Stimulated activated CD8-positive, alpha-beta memory T cell treated with anti-CD3 and anti-CD28 coated beads, Interleukin-7, amount 100 ng/mL, for 48 hours (primary cell): ENCODE measurements at places on chromosomes 11 and 22.

DNA sequence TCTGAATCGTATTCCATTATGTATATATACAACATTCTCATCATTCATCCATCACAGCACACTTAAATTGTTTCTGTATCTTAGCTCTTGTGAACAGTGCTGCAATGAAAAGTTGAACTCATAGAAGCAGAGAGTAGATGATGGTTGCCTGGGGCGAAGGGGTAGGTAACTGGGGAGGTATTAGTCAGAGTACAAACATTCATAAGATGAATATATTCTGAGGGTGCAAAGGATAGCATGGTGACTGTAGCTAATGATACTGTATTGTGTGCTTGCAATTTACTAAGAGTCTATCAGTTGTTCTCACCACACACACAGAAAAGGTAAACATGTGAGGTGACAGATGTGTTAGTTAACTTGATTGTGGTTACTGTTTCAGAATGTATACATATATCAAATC is 12.6 kb upstream of the RFPL2 start:
- DNase-seq: no peak

GRCh38 chr11:47864901-47865300 is 16.8 kb upstream of the NUP160 start:
- no peak for DNase-seq

DNA sequence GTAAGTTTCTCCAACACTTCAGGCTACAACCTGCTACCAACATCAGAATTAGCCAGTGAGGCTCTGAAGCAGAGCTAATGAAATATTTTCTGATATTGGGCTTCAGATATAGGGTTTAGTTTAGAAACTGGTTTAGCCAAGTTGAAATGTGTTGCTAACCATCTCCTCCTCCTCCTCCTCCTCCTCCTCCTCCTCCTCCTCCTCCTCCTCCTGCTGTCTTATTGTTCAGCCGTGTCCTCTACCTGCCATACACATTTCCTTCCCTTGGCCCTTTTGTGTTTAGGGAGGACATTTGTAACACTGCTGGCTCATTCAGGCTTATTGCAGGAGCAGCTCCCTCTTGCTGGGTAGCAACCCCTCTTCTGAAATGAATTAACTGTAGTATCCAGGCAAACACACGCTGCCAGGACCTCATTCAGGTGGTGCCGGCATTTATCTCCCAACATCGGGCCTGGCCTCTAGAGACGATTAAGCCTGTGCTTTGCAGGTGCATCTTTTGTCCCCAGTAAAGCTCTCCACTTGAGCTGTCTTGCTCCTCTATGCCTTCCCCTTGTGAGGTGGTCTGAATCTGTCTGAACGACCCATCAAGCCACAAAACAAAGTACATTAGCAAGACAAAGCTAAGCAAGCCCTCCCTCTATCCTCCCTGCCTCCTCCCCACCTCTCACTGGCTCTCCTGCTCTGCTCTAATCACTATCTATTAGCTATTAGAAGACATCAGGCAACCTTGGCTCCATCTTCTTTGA is 82.9 kb downstream of the KCNJ1 start:
- no peak for DNase-seq

- no peak for DNase-seq
Observed at GRCh38 chr22:39136317-39136716, 16.2 kb downstream of the CBX7 start.

DNA sequence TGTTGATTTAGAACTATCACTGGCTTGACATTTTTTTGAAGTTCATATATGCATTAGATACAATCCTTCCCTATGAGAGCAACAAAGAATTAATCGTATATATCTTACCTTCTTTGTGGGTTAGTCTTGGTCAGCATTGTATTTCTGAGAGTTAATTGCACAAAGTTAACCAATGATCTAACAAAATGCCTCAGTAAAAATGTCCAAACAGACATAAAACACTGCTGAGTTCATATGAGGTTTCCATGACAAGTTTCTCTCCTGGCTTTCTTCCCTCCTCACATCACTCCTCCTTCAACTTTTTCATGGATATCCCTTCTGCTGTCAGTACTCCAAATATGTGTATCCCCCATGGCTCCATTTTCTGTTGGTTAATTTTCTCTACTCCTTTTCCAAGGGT is 9.0 kb downstream of the MAP6 start:
- no peak for DNase-seq

DNA sequence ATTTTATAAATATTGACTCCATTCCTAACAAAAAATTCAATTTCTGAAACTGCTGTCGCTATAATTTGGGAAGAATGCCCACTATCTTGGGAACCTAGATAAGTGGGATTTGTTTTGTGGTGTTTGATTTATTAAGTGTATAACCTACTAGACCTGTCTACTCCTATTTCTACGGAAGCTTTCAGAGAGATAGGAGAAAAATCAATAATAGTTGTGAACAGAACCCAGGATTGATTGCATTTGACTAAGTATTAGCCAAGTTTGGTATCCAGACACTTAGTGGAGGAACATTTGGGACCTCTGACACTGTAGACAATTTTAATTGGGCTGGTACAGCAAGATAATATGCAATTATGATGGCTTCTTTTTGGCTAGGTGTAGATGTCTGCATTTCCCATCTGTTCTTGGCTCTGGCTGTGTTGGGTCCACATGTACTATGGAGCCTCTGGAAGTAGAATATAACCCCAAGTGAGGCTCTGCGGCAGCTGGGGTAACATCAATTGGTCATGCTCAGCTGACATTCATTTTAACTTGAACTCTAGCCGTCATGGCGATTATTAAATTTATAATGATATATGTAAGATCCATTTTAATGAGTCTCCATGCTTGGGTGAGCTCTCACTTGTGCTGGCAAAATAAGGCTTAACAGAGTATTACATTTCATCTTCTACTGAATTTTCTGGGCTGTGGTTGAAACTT is 111.5 kb upstream of the E2F8 start:
- DNase-seq: no peak

DNA sequence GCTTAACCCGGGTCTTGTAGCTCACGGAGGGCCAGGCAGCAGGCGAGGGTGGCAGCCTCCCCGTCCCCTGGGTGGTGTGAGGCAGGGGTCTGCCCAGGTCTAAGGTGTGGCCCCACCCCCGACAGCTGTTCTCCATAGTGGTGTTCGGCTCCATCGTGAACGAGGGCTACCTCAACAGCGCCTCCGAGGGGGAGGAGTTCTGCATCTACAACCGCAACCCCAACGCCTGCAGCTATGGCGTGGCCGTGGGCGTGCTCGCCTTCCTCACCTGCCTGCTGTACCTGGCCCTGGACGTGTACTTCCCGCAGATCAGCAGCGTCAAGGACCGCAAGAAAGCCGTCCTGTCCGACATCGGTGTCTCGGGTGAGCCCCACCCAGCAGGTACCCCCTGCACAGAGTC is 24.4 kb downstream of the SYNGR1 start:
- DNase-seq: no peak

DNA sequence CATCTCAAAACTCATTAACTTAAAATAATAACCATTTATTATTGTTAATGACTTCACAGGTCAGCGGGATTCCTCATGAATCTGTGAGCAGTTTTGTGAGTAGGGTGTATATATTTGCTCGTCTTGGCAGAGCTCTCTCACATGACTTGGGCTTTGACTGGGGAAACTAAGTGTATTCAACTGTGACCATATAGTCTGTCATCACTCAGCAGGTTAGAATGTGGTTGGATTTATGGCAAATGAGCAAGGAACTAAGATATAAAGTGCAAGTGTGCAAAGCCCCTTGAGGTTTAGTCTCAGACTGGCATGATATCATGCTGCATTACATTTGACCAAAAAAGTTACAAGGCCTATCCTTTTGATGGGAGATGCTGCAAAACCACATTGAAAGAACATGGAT is 254.8 kb downstream of the CNTN5 start:
- DNase-seq: no peak

DNA sequence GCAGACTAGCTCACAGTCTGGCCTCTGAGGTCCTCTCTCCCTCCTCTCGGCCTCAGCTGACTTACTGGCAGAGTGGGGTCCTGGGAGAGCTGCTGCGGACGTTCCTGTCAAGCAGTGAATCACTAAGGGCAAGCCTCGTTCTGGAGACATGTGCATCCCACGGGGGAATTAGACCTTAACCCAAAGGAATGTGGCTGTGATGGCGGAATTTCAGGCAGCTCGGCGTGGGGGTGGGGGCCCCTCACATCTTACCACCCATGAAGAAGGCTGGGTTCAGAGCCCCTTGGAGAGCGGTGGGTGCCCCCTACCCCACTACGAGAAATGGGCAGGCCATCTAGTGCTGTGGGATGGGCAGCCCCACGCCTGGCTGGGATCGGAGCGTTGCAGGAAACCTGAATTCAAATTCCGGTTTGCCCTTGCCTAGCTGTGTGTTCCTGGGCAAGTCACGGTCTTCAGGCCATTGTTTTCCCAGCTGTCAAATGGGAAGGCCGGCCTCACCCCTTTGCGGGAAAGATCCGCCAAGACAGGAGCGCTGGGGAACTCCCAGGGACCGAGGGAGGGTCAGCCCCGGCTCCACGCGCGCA is 554 bp downstream of the LRRC32 start:
- DNase-seq: no peak

DNA sequence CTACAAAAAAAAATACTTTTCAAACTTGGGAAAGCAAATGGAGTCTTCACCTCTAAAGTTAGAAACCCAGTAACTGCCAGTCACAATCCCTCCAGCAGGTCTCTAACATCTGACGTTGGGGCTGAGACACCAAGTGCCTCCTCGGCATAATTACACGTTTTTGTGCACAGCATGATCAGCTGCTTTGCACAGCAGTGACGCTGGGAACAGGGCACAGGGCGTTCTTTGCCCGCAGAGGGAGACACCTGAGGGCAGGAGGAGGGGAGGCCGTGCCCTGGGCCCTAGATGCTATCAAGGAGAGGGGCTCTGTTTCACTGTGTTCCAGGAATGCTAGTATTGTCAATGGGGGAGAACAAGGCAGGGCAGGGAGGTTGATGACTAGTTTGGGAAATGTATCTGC is 120.1 kb downstream of the PARVA start:
- no peak for DNase-seq

DNA sequence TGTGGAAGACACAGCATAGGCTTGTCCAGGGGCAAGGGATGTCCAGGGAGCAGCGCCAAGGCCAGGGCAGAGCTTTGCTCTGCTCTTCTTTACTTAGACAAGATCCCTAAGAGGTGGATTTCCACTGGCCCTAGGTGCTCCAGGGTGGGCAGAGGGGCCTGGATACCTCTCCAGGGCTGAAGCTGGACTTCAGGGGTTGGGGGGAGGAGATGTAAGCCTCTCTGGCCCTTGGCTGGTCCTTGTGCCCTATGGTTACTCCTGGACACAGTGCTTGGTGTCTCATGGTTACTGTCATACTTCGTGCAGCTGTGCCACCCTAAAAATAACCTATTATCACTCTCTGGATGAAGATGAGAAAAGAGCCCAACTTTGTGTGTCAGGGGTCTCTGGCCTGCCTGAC is 12.9 kb upstream of the KCNJ11 start:
- DNase-seq: no peak

- DNase-seq: no peak
Observed at GRCh38 chr22:20430101-20430719, 7.4 kb downstream of the SCARF2 start.

- DNase-seq: no peak
Observed at GRCh38 chr11:106031202-106031810, 9.3 kb upstream of the MSANTD4 start.

DNA sequence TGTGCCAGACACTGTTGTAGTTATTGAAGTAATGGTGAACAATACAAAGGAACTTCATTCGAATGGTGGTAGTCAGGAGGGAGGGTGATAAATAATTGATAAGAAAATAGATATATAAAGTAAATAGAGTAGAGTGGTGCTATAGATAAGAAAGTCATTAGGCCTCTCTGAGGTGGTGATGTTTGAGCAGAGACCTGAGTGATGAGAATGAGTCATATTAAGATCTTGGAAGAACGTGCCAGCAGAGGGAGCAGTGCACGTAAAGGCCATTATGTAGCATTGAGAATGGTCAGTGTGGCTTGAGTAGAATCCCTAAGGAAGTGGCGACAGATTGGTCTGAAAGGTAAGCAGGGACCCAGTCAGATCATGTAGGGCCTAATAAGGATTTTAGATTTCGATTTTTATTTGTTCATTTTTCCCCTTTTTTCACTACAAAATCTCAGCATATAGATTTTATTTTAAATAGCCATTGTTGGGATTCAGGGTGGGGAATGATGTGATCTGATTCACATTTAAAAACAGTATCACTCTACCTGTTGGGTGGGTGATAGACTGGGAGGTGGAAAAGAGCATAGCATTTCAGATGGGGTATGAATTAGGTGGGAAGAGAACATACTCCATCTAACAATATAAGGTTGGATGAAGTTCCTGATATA is 44.7 kb downstream of the CCDC90B start:
- no peak for DNase-seq

DNA sequence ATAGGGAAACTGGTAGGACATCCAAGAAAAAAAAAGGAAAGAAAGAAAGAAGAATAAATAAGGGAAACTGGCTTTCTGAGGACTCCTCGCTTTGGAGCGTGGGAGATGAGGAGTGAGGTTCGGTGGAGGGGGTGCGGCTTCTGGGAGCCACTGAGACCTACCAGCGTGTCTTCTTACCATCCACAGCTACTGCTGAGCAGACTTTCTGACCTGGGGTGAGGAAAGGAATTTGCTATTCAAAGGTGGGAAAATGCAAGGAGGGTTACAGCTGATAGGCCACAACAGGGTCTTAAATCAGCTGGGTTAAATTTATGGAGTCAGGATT is 488 bp upstream of the SELENOM start:
- no peak for DNase-seq

DNA sequence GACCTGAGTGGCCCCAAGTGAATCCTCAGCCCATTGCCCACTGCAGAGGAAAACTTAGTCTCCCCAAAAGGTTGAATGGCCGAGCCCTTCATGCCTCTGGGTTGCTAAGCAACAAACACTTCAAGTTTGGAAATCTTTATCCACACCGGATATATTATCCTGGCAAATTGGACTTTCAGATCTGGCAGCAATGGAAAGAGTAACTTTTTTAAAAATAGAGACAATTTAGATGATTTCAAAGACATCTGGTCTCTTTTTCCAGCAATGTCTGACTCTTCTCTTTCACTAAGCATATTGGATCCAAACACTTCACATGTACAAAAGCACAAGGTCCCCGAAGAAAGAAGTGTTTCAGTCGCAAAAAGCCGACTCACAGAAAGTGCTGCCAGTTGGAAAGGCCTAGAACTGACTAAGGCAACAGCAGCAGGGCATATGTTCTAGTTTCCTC is 505.3 kb downstream of the SOX6 start:
- no peak for DNase-seq

GRCh38 chr11:89147229-89147628 is 30.4 kb upstream of the TYR start:
- DNase-seq: no peak

DNA sequence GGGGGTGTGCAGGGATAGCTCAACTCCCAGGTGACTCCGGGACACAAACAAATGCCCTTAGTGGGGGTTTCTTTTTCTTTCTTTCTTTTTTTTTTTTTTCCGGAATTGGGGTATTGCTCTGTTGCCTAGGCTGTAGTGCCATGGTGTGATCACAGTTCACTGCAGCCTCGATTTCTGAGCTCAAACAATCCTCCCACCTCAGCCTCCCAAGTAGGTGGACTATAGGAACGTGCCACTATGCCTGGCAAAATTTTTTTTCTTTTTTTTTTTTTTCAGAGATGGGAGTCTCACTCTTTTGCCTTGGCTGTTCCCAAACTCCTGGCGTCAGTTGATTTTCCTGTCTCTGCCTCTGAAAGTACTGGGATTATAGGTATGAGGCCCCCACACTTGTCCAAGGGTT is 13.8 kb upstream of the ZNF280A start:
- no peak for DNase-seq

- DNase-seq: no peak
Observed at GRCh38 chr11:124096364-124096763, 18.9 kb upstream of the VWA5A start.
